ENCODE measurements at places on chromosomes 11 and 22.
A peak's percentile ranks its signal among the peaks of the same experiment; 100 is the strongest.

DNA sequence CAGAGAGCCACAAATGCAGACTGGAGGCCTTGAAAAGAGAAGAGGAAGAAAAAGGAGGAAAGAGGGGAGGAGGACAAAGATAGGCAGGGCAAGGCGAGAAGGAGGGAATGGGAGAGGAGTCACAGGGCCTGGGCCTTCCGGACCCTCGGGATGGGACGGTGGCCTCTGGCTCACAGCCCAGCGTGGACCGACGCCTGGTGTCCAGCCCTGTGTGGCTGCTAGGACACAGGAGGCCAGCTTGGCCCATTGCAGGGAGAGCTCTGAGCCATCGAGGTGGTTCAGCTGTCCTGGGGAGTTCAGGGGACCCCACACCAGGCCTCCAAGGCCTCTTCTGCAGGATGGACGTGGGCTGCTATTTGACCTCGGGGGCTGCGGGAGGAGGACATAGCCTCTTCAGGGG is 9.4 kb downstream of the MYO7A start:
- no peak for DNase-seq

GRCh38 chr11:2470495-2470894 is 25.7 kb downstream of the KCNQ1 start:
- DNase-seq: no peak

- no peak for DNase-seq
These were observed 241.4 kb downstream of the BRD1 start for GRCh38 chr22:49586244-49586748.

DNA sequence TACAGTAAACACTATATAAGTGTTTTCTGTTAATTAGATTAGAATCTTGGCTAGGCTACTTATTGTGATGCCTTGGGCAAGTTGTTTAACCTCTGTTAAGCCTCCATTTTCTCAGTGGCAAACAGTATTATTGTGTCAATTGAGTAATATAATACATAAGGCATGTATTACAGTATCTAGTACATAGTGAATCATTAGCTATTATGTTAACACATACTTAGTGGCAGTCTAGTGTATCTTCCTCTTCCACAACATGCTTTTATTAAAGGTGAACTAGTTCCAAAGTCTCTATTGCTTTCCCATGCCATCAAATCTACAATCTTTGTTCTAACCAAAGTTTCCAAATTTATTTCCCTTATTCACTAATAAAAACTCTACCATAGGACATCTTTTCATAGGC is 200.9 kb downstream of the SOX6 start:
- DNase-seq: no peak

DNA sequence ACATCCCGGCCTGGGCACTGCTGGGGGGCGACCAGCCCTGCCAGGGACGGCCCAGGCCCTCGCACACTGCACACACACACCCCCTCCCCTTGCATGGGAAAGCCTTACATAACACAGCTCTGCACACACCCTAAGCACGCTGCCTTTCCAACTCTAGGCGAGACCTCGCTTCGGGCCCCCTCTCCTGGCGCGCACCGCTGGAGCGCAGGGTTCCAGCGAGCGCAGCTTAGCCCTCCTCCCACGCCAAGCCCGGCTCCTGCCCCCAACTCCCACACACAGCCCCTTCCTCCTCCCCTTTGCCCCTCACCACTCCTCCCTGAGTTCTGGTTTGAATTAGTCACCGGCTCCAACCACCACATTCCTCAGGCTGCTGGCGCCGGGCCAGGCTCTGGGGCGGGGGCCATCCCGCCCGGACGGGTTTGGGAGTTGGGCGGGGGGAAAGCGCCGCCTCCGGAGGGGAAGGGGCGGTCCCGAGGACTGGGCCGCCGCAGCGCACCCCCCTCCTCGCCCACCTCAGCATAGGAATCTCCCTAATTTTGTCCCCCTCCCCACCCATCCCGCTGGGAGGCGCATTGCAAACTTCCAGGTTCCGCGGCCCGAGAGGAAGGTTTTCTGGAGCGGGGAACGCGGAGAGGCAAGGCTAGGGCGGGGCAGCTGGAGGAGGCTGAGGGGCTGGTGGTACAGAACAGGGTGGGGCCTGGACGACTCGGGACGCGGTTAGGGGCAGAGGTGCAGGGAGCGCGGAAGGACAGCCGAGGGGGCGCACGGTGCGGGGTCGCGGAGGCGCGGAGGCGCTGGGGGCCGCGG is 966 bp downstream of the AHNAK start:
- peak; percentile 39 for DNase-seq

DNA sequence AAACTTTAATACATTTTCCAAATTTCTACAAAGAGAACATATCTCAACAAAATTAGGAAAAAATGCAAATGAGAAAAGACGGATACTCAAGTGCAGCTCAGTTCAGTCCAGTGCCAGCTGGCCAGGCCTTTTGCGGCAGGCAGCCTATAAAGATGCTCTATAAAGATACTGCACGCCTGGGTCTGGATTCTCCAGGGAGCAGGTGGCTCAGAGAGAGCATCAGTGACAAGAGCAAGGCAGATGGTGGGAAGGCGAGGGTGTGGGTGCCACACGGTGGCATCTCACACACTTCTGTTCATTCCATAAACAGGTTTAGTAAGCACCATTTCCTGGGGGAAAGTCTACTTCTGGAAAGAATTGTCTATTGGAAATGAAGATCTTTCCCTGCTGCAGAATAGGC is 18.1 kb upstream of the SCN3B start:
- DNase-seq: no peak

Measured in central memory CD4-positive, alpha-beta T cell (primary cell).